ENCODE measurements at places on chromosomes 1 and 21.
A peak's percentile ranks its signal among the peaks of the same experiment; 100 is the strongest.

GRCh38 chr1:234309243-234309597 is 64.0 kb upstream of the COA6 start:
- no peak for DNase-seq

- no peak for DNase-seq
Measured at GRCh38 chr1:1091344-1092148, 17.4 kb upstream of the RNF223 start.

GRCh38 chr1:189463166-189463565 is 1014.5 kb downstream of the BRINP3 start:
- no peak for DNase-seq

- DNase-seq: no peak
Measured at GRCh38 chr1:243996223-243996622, 54.9 kb upstream of the ZBTB18 start.

GRCh38 chr1:35706846-35707600 is 11.7 kb downstream of the C1orf216 start:
- DNase-seq: no peak

DNA sequence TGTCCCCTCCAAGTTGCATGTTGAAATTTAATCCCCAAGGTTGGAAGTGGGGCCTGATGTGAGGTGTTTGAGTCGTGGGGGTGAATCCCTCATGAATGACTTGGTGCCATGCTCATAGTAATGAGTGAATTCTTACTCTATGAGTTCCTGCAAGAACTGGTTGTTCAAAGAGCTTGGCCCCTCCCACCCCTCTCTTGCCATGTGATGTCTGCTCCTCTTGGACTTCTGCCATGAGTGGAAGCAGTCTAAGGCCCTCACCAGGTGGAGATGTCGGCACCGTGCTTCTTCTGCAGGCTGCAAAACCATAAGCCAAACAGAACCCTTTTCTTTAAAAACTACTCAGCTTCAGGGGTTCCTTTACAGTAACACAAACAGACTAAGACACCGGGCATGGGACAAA is 14.3 kb downstream of the G0S2 start:
- DNase-seq: peak; percentile 92

GRCh38 chr1:39297551-39297950 is 93.1 kb downstream of the MACF1 start:
- DNase-seq: no peak

GRCh38 chr1:13781907-13782633 is 82.1 kb downstream of the PRDM2 start:
- no peak for DNase-seq

DNA sequence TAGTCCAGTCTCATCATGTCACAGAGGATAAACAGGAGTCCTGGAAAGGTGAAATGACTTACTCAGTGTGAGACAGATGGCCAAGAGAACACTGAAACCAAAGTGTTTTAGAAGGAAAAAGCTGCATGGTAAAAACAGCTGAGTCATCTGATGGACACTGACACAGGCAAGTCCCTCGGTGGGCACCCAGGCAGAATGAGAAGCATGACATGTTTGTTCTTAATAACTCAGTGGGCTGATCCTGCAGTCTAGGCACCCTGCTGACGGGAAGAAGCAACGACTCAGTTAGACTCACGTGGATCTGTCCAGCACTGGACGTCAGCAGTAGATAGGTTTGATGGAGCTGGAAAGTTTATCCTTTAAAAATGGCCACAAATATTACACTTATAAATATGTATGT is 116.9 kb downstream of the RGS7 start:
- DNase-seq: peak; percentile 16
